ENCODE measurements at places on chromosomes 4 and X.

DNA sequence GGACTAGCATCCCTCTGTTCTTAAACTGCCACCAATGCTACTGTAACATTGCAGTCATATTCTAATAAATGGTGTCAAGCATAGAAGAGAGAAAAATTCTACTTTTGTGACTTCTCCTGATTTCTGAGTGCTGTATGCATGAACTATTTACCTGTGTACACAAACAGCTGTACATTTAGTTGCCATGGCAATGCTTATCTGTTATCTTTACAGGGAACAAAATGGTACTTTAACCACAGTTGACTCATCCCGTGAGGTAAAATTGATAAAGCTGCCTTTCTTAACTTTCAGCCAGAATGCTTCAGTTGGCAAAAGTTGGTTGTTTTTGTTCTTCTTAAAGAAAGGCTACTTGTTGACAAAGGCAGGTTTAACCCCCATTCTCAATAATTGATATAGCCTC is 587.5 kb upstream of the MAGEB2 start:
- DNase-seq: no peak

- DNase-seq: no peak
These were observed 556.3 kb downstream of the PPARGC1A start for GRCh38 chr4:23333556-23333945.

GRCh38 chr4:17688011-17688441 is 73.6 kb downstream of the MED28 start:
- DNase-seq: no peak

DNA sequence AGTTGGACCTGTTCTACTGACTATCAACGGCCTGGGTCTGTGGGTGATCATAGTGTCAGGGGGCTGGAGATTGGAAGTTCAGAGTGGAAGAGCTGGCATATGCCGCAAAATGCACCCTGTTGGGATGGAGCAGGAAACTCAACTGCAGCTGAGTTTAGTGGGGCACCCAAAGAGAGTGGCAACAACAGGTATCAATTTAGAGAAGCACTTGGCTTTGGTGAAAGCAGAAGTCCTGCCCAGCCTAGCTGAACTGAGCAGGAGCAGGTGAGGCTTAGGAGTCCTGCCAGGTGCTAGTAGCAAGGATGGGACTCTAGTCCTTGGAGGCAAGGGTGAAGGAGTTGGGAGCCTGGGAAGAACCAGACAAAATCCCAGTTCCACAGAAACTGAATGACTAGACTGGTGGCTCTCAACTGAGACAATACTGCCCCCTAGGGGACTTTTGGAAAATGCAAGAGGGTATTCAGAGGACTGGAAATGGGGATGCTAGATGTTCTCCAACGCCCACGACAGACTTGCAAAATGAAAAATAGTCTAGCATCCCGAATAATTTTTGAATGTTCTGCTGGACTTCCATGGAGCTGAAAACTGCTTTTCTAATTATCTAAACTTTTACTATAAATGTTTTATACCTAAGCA is 49.4 kb downstream of the RTL9 start:
- peak; percentile 32 for DNase-seq

GRCh38 chr4:156966836-156967235 is 4.8 kb downstream of the PDGFC start:
- no peak for DNase-seq

GRCh38 chr4:176084769-176085168 is 19.1 kb downstream of the WDR17 start:
- DNase-seq: no peak

DNA sequence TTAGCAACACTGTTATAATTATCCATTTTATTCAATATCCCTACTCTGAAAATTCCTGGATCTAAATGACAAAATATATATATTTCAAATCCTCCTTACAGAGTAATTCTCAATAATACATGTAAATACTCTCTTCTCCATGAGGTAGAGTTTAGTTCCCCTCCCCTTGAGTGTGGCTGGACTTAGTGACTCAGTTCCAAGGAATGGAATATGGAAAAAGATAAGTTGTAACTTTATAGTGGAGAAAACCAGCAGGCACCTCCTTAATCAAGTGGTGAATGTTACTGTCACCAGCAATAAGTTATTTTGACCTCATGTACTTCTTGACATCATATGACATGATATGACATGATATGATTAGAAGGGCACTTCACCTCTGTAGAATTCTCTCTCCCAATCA is 302.0 kb downstream of the RAB28 start:
- DNase-seq: no peak

DNA sequence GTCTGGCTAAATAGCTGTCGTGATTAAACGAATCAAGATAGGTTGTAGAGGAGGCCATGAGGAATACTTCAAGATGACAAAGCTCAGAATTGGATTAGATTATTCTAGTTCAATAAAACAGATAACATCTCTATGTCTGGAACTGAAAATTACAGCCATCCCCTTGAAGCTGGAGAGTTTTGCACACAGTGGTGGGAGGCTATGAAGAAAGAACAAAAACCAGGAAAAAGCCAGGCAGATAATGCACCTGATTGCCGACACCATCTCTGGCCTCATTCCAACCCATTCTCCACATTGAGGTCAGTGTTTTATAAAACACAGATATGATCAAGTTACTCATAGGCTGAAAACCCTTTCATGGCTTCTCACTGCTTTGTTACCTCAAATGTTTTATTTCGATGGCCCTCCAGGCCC is 188.3 kb downstream of the RASL11B start:
- DNase-seq: no peak

GRCh38 chrX:39439906-39440798 is 638.9 kb downstream of the MID1IP1 start:
- no peak for DNase-seq

DNA sequence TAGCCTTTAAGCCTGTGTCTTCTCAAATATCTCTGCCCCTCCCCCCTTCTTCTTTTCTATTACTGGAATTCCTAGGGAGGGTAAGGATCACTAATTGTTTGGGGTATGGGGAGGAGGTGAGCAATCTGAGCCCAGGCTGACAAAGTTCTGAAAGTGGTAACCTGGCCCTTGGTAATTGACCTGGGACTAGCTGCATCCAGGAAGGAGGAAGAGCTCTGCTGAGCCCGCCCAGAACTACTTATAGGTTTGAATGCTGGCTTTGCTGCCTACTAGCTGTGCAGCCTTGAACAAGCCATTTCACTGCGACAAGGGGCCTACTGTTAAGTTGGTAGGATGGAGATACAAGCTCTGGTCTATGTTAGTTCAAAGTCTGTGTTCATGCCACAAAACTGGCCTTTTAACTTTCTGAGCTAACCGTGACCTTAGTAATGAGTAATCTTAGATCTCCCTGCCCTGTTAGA is 37.8 kb downstream of the DGKK start:
- DNase-seq: peak; percentile 27

DNA sequence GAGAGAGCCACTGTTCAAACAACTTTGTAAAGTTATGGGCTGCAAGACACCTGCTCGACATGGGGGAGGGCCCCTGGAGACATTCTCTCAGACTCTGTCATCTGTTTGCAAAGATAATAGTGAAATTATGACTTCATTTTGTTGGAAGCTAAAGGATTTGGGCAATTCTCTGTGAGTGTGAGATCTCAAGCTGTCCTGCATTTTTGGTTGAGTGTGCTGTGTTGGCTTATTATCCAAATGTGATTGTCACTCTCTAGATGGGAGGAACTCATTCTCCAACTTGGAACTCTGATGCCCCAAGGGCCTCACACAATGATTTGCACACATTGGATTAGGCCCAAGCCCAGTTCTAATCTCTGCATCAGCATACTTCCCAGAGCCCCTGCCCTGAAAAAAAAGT is 63.7 kb downstream of the STK32B start:
- DNase-seq: no peak

- DNase-seq: no peak
These were observed 206.0 kb downstream of the KIT start for GRCh38 chr4:54863571-54864255.

DNA sequence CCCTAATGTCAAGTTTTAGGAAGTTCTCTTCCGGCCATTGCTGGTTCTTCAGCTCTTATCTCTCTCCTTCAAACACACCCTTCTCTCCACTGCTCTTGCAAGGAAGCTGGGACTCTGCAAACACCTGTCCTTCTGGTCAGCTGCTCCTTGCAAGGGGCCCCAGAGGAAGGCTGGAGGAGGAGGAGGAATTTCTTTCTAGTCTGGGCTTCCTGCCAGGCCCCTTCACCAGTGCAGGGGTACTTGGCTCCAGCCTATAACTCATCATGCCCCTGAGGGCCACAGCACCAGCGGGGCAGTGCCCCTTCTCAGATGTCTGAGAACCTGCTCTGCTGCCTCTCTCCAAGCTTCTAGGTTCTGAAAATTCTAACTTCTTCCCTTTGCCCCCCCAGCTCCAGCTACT is 46.7 kb downstream of the REELD1 start:
- DNase-seq: no peak

GRCh38 chrX:48789366-48790220 is 3.2 kb downstream of the GATA1 start:
- DNase-seq: no peak

DNA sequence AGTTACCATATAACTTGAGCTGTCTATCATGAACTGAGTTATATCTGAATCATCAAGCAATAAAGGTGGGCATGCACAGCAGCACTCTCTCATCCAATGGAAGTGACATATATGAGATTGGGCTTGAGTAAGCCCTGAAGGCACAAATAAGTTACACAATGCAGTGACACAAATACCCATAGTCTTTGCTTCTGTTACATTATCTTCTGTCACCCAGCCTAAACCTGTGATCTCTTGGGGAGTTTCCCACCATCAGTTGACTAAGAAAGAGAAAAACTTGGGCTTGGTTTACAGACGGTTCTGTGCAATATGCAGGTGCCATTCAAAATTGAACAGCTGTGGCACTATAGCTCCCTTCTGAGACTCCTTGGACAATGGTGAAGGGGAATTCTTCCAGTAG is 138.8 kb upstream of the IL15 start:
- no peak for DNase-seq

GRCh38 chrX:133796282-133796681 is 189.1 kb downstream of the GPC3 start:
- no peak for DNase-seq

GRCh38 chrX:17744896-17745523 is 7.7 kb downstream of the SCML1 start:
- DNase-seq: no peak

- peak; percentile 22 for DNase-seq
These were observed 27.8 kb upstream of the WDFY3 start for GRCh38 chr4:84994280-84994679.

- DNase-seq: no peak
These were observed 12.0 kb downstream of the BCOR start for GRCh38 chrX:40085714-40086113.

- DNase-seq: no peak
These were observed 1832.1 kb downstream of the ARAP2 start for GRCh38 chr4:34412233-34412632.

GRCh38 chr4:168843635-168844034 is 166.4 kb downstream of the CBR4 start:
- DNase-seq: no peak

DNA sequence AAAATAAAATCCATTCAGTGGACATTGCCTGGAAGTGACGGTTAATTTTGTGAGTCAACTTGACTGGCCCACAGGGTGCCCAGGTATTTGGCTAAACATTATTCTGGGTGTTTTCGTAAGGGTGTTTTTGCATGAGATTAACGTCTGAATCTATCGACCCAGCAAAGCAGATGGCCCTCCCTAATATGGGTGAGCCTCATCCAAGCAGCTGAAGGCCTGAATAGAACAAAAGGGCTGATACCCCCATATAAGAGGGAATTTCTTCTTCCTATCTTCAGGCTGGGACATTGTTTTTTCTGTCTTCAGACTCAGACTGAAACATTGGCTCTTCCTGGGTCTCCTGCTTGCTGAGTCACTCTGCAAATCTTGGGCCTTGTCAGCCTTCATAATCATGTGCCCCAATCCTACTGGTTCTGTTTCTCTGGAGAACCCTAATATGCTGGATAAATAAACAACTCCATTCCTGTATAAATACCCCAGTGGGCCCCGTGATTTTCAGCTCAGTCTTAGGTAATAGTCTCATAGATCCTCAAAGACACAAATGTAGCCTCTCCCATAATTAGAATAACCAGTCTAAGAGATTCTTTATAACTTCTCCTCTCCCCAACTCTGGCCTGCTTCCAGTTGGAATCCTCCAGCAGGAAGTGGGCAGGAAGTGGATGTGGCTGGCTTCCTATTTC is 33.1 kb upstream of the DDX3X start:
- DNase-seq: no peak

- no peak for DNase-seq
These were observed 14.7 kb downstream of the EXOC1L start for GRCh38 chr4:55834086-55834795.

- no peak for DNase-seq
These were observed 116.1 kb upstream of the ZNF827 start for GRCh38 chr4:146054676-146055075.

DNA sequence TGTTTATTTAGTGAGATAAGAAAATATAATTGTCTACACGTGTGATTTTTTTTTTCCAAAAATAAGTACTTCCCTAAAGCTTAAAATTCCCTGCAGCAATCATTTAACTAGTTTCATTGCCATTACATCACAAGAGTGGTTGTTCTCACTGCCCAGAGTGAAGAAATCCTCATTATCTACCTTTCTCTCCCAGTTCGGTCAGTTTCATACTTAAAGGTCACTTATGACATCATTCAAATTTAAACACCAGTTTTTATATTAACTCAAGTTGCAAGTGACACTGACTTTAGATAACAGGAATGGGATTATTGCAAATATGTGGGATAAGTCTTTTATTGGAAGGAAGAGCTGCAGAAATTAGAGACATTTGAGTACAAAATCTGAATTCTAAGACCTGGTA is 1699.8 kb upstream of the IGFBP7 start:
- no peak for DNase-seq

DNA sequence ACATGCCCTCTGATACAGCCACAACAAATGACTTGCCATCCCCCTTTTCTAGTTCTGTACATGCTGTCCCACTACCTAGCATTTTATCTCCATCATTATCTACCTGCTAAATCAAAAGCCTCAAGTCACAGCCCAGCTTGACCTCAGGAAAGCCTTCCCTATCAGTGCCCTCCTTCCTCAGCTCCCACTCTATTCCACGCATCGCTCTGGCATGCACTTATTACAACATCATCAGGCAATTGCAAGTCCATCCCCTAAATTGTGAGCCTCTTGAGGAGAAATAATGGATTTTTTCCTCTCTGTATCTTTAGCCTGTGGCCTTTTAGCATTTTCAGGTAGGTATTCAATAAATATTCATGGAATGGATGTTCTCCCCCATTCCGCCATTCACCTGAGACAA is 5.7 kb downstream of the ARL13A start:
- no peak for DNase-seq

GRCh38 chr4:53122280-53123116 is 243.4 kb downstream of the SCFD2 start:
- no peak for DNase-seq

GRCh38 chr4:834368-835147 is 8.6 kb upstream of the CPLX1 start:
- DNase-seq: peak; percentile 17

GRCh38 chr4:145563293-145563985 is 55.7 kb upstream of the MMAA start:
- DNase-seq: no peak

- no peak for DNase-seq
These were observed 38.6 kb upstream of the ATP6AP2 start for GRCh38 chrX:40542208-40542607.

All from iPS-NIHi11 (cell line).